ENCODE measurements at places on chromosomes 3 and 15.

GRCh38 chr15:95429345-95429744 is 901.2 kb upstream of the NR2F2 start:
- no peak for DNase-seq

- DNase-seq: no peak
These were observed 86.1 kb upstream of the PSMD6 start for GRCh38 chr3:64109438-64109837.

GRCh38 chr3:86772699-86773098 is 218.2 kb downstream of the VGLL3 start:
- DNase-seq: no peak

DNA sequence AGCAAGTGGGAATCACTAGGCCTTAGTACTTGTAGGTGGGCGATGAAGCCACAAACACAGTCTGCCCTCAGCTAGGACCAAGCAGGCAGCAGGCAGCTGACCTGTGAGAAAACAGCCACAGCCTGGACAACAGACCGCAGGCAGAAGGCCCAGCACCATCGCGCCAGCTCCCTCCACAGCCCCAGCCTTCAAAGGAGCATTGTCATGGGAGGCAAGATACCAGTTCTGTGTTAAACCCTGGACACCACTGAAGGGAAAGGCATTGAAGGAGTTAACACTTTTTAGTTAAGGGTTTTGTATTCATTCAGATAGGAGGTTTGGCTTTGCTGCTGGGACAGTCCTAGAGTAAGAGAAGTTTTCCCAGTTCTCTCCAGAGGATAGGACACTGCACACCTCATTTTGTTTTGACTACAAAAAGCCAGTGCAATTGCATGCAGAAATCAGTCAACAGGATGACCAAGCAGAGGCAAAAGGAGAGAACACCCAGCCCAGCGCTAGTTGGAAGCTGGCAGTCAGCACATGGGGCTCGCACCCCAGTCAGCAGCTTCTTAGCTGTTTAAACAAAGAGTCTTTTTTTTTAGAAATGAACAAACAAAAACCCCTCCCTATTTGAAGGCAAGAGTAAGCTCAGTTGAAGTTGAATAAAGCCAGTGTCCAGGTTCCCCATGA is 286.1 kb upstream of the TPM1 start:
- DNase-seq: no peak

DNA sequence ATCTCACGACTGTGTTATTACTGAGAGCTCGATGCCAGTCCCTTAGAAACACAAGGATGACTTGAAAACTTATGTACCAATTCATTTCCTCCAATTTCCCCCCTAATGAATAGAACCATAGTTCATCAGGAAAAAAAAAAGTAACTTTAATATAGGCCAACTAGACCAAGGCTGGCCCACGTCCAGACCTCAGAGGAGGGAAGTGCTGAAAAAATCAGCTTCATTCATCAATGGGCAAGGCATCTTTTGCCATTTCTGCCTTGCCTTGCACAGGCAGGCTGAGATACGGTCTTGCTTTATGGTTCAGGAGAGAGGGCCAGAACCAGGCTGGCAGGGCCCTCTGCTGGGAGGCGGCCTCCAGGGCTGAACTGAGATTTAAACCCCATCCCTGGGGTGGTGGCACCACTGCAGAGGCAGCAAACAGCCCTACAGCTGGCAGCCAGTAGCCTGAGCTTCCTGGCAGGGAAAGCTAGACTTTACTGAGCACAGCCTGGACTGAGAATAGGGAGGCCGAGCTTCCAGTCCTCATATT is 104.1 kb upstream of the TNFAIP8L3 start:
- no peak for DNase-seq

Data from cortex of kidney (tissue), 1 donor.